ENCODE measurements at places on chromosomes 2 and 18.

GRCh38 chr2:217736776-217737550 is 265.8 kb downstream of the TNS1 start:
- no peak for DNase-seq

- DNase-seq: no peak
Observed at GRCh38 chr18:68494802-68495581, 219.9 kb downstream of the TMX3 start.

DNA sequence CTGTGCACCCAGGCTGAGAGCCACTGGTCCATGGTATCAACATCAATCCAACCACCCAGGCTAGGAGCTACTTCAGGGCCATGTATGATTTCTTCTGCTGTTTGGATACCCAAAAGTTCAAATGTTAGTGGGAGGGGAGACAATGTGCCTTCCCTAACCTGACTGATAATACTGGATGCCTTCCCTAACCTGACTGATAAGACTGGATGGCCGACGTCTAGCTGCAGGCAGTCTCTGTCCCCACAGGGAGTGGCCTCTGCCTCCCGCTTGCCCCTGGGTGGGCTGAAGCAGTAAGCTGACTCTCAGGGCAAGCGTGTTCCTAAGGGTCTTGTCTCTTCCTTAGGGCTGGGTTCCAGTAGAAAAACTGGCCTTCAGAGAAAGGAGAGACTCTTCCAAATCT is 65.8 kb downstream of the ZAP70 start:
- DNase-seq: no peak

DNA sequence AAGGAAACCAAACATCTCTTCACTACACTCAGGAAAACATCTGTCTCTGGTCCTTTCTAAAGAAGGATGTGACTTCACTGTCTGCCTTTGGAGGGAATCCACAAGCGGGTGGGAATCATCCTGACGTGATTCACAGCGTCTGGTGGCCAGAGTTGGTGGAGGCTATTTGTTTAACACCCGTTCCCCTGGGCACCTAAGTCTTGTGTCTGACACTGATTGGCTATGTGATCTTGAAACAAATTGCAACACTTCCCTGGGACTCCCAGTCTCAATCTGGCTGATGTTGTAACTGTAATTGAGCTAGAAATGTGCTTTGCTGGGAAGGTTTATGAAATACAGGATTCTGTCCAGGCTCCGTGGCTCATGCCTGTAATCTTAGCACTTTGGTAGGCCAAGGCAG is 28.8 kb upstream of the SIX3 start:
- DNase-seq: no peak

GRCh38 chr2:31097962-31098613 is 40.2 kb downstream of the GALNT14 start:
- no peak for DNase-seq

GRCh38 chr2:140504601-140505000 is 1626.2 kb downstream of the LRP1B start:
- no peak for DNase-seq

Data from GDM1 (cell line).